Inflammatory macrophage (primary cell): ENCODE measurements at places on chromosomes 3 and 15.

GRCh38 chr15:77402740-77403379 lies 17.0 kb downstream of the PEAK1 start:
- DNase-seq = peak; percentile 72

GRCh38 chr3:47102081-47102600 lies 61.8 kb downstream of the SETD2 start:
- DNase-seq = no peak

GRCh38 chr3:123769356-123769743 lies 114.8 kb downstream of the MYLK start:
- DNase-seq = no peak

DNA sequence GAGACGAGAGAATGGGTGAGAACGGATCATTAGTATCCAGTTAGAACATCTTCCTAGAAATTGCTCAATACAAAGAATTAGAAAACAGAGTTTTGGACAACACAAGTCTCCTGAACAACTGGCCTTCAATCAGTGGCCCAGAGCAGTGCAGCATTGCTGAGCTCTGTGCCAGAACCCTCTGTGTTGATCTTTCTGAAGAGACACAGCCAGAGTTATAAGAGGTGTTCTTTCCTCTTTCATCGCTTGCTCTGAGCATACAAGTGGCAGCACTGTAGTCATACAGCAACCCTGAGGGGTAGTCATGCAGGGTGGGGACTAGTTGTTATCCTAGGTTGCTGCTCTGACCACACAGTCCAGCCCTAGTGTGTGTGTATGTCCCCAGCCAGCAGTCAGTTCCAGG lies 4.0 kb downstream of the KNSTRN start:
- DNase-seq = no peak

DNA sequence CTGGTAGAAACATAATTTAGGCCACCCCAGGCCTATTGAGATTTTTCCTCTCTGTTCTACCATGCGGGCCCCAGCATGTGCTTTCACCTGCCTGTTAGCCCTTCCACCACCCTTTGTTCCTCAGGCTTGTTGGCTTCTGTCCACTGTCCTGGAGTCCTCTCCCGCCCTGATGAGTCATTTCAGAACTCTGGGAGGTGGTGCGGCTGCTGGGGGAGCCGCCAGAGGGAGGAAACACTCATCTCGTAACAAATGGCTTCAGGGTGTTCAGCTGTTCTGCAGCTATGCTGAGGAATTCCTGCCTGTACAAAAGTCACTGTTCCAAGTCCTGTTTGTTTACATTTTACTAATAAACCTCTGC lies 36.3 kb downstream of the LRTM1 start:
- no peak for DNase-seq

GRCh38 chr3:80556763-80557162 lies 789.0 kb upstream of the ROBO1 start:
- no peak for DNase-seq

DNA sequence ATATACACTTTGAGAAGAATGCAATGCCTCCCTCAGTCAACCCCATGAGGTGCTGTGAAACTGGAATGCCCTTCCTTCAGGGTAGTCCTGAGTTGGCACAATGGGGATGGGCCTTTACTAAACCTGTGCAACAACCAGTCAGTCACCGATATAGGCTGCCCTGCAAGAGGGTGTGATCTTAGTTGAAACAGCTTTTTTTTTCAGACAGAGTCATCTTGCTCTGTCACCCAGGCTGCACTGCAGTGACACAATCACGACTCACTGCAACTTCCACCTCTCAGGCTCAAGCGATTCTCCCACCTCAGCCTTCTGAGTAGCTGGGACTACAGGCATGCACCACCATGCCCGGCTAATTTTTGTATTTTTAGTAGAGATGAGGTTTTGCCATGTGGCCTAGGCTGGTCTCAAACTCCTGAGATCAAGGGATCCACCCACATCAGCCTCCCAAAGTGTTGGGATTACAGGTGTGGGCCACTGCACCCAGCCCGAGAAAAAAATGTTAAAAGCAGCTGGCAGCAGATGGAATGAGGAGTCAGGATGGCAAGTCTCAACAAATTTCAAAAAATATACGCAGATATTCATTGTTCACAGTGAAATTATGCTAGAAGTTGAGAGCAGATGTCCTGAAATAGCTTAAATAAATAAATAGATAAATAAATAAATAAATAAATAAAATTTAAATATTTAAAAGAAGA lies 31.8 kb downstream of the MYO5A start:
- DNase-seq = peak; percentile 62

DNA sequence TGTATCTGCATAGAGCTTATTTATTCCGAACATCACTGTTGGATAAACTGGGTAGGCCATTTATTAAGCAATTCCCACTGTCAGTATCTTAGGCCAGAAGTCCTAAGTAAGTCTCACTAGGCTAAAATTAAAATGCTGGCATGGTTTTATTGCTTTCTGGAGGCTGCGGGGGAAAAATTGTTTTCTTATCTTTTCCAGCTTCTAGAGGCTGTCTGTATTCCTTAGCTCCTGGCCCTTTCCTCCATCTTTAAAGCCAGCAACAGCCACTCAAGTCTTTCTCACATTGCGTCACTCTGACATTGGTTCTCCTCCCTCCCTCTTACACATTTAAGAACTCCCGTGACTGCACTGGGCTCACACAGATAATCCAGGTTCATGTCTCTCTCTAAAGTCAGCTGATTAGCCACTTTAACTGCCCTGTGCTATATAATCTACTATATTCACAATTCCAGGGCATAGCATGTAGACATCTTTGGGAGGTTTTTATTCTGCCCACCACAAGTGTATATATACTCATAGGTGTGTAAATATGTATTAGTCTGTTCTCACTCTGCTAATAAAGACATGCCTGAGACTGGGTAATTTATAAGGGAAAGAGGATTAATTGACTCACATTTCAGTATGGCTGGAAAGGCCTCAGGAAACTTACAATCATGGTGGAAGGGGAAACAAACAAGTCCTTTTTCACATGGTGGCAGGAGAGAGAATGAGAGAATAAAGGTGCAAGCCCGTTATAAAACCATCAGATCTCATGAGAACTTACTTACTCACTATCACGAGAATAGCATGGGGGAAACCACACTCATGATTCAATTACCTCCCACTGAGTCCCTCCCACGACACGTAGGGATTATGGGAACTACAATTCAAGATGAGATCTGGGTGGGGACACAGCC lies 113.5 kb upstream of the SLC7A14 start:
- DNase-seq = no peak

- DNase-seq = no peak
These were observed 207.1 kb upstream of the PFN2 start for GRCh38 chr3:150177673-150178381.

- DNase-seq = no peak
These were observed at the start of gene INSYN1 for GRCh38 chr15:73753250-73754130. TSS of gene INSYN1 (minus strand) at chr15:73753351. CDS start at chr15:73751130, 2,221 bp downstream.

GRCh38 chr3:124496061-124496460 lies 234.2 kb upstream of the UMPS start:
- no peak for DNase-seq

DNA sequence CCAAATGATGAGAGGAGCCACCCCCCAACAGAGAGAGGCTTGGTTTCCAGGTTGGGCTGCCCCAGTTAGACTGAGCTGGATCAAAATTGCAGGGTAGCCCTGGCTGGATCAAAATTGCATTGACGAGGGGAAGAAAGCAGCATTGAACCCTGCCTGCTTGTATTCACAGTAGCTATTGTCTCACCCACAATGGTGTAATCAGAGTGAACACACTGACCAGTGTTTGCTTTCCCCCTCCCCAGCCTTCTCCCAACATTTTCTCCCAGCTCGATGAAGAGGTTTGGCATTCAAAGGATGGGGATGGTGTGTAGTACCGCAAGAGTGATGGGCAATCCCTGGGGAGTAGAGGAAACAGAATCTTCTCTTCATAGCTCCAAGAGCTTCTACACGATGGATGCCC lies 223.8 kb downstream of the ADAMTS9 start:
- DNase-seq = no peak

DNA sequence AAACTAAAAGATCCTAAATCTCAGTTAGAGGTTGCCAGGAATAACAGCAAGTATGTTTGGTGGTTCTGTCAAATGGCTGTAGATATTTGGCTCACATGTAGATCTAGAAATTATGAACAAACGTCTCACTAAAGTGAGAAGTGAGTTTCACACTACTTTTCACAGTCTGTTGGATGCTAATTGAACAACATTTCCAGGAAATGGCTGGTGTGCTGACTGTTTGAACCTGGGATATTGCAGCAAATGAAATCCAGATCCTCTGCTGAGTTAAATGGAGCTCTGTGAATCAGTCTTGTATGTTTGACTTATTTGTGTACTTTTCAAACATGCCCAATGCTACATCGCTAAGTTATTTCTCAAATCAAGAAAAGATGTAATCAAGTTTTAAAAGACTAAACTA lies 21.3 kb upstream of the RSL24D1 start:
- peak; percentile 12 for DNase-seq

DNA sequence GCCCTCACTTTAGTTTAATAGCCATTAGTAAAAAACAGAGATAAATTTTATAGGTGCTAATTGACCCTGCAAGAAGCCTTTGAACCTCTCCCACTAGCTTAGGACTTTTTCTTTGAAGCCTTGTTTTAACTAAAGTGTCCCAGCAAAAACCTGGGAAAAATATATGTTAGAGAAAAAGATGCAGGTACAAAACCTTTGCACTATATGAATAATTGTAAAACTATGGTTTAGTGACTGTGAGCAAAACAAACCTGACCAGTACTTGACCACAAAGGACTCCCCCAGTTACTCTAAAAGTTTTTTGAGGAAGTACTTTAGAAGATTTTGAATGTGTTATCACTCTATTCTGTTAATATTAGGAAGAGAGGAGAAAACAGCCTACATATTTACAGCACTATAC lies 123.3 kb upstream of the TP63 start:
- no peak for DNase-seq

GRCh38 chr3:118479376-118479775 lies 555.3 kb downstream of the IGSF11 start:
- no peak for DNase-seq

DNA sequence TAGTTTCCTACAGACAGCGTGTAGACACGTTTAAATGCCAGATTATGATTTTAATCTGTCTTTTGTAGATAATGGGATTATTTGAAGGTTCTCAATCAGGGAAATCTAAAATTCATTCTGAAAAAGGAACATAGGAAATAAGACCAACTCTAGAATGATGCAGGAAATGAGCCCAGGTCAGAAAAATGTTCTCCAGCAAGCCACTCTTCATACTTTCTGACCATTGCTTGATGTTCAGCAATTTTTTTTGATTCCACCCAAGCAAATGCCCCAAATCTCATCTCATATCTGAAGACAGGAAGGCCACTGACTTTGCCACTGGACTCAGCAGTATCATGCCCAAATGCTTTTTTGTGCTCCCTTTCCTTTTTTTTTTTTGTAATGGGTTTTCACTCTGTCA lies 373.4 kb downstream of the LPP start:
- no peak for DNase-seq

DNA sequence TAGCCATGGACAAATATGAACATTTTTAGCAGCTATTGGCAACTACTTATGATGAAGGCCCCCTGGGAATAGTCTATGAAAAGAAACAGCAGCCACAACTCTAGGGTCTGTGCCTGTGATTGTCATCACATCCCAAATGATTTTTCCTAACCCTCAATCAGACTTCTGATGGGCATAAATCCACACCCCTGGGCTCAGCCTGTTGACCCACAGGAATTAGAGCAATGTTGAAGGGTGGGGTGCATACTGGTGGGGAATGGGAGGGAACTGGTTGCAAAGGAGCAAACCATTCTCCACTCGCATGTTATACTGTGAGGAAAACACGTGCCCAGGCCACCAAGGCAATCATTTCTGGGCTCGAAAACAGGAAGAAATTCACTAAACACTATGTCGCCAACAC lies 106.5 kb upstream of the CTNNB1 start:
- no peak for DNase-seq

DNA sequence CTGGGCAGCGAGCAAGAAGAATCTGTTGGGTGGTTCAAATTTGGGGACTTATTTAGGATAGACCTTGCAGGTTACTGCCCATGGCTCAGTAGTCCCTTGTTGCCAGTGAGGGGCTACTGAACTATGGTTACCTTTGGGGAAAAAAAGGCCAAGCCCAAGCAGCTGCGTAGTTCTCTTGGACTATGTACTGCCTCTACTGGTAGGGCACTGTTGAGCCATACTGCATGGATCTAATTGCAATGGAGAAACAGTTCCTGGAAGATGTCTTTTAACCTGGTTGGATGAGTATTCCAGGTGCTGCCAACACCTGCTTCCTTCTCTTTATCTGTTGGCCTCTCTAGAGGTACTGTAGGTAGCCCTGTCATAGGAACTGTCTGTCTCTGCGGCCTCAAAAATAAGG lies 671.9 kb upstream of the CBLB start:
- DNase-seq = no peak

GRCh38 chr15:67181221-67181639 lies 73.2 kb downstream of the AAGAB start:
- no peak for DNase-seq

DNA sequence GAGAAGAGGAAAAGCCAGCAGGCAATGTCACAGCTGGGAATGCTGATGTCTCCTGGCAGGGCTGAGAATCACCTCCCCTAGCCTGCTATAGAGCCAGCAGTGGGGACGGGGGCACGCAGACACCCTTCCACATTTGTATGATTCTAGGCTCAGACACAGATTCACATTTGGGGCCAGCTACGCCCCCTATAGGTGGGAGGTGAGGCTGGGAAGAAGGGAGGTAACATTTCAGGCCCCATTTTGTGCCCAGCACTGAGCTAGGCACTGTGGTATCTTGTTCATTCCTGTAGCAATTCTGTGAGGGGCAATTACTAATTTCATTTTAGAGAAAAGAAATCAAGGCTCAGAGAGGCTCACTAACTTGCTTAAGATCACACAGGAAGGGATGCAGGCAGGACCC lies 15.9 kb upstream of the ACAD9 start:
- no peak for DNase-seq

GRCh38 chr15:42996871-42997270 lies 76.3 kb upstream of the TTBK2 start:
- no peak for DNase-seq

GRCh38 chr3:195578565-195578964 lies 5.2 kb downstream of the APOD start:
- DNase-seq = no peak

DNA sequence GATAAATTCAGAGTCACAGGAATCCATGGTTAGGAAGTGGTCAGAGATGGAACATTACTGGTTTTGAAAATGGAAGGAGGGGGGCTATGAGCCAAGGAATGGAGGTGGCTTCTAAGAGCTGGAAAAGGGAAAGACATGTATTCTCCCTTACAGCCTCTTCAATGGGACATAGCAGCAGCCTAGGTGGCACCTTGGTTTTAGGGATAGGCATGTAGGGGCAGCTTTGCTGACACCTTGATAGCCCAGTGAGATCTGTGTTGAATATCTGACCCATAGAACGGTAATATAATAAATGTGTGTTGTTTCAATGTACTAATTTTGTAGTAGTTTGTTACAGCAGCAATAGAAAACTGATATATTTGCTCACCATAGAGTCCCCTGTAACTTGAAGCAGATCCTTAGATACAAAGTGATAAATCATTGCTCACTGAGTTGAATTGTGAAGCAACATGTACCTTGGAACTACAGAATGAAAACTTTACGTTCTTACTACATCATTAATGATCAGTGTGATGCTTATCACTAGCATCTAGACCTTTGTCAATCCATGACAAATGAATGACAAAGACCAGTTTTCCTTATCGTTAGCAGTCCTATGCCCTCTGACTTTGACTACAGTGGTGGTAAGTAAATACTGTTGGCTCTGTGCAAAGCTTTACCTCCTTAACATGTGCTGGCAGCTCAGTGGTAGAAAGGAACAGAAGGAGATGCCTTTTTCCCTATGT lies 53.8 kb downstream of the TMEM45A start:
- DNase-seq = no peak
